Cerebellum (tissue), 4 donors: ENCODE measurements at places on chromosomes 12 and 14.
A peak's percentile ranks its signal among the peaks of the same experiment; 100 is the strongest.

GRCh38 chr12:10982244-10982643 lies 4.5 kb downstream of the TAS2R50 start:
- DNase-seq: no peak

DNA sequence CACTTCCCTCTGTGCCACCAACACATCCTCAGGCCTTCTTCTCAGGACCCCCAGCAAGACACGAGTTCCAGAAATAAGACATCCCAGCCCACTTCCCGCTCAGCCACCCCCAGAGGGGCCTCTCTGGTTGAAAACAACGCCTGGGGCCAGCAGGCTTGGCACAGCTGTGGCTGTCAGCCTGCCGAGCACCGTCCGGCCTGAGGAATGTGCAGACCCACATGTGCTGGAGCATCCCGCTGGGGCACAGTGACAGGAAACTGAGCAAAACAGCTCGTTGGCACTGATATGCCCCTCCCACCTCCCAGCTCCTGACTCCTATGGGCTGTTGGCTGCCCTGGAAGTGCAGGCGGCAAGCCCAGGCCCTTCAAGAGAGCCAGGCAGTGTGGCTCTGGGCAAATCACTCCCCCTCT lies 1.4 kb downstream of the SYNE3 start:
- DNase-seq: no peak

DNA sequence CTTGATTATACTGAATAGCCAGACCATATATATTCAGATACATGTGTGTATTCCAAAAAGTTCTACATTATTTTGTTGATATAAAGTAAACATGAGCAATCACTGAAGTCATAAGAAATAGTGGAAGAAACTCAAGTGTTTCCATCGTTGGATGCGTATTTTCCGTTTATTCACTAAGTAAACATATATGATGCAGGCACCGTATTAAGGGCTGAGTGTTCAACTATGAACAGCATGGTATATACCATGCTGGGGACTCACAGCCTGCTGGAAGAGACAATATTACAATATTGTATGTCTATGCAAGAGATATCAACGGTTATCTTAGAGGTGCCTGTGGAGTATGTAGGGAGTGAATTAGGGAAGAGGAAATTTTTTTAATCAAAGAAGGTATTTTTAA lies 1.2 kb downstream of the PYROXD1 start:
- DNase-seq: no peak

GRCh38 chr12:130253866-130254265 lies 83.8 kb upstream of the PIWIL1 start:
- DNase-seq: no peak

GRCh38 chr12:22164139-22164538 lies 118.1 kb downstream of the CMAS start:
- no peak for DNase-seq

DNA sequence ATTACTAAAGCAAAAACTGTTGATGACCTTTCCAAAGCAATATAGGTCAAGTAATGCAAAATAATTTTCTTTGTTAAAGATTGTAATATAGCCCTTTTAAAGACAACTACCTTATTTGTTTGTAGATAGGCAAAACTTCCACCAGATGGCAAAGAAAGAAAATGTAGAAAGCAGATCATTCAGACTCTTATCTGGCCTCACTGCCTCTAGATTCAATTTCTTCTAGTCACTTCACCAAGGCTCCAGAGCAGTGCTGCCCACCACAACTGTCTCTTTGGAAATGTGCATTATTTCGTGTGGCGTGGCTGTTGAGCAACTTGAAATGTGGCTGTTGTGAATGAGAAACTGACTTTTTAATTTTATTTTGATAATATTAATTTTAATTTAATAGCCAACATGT lies 127.1 kb downstream of the ITPR2 start:
- no peak for DNase-seq

- no peak for DNase-seq
Observed at GRCh38 chr14:58535044-58535443, 102.7 kb upstream of the DACT1 start.

- no peak for DNase-seq
Observed at GRCh38 chr14:98580131-98580678, 691.8 kb downstream of the BCL11B start.

- no peak for DNase-seq
Observed at GRCh38 chr12:96219700-96220206, 25.6 kb downstream of the ELK3 start.

GRCh38 chr14:32375663-32376062 lies 46.6 kb downstream of the AKAP6 start:
- no peak for DNase-seq

- no peak for DNase-seq
Observed at GRCh38 chr12:121618659-121619233, 7.6 kb upstream of the ORAI1 start.

GRCh38 chr12:10052193-10052913 lies 21.9 kb downstream of the CLEC9A start:
- no peak for DNase-seq

GRCh38 chr14:20530771-20531571 lies 25.6 kb downstream of the RNASE10 start:
- DNase-seq: peak; percentile 33

- no peak for DNase-seq
Observed at GRCh38 chr12:121250359-121250758, 40.4 kb downstream of the P2RX4 start.

GRCh38 chr12:53100466-53101151 lies 2.7 kb upstream of the SOAT2 start:
- DNase-seq: no peak

DNA sequence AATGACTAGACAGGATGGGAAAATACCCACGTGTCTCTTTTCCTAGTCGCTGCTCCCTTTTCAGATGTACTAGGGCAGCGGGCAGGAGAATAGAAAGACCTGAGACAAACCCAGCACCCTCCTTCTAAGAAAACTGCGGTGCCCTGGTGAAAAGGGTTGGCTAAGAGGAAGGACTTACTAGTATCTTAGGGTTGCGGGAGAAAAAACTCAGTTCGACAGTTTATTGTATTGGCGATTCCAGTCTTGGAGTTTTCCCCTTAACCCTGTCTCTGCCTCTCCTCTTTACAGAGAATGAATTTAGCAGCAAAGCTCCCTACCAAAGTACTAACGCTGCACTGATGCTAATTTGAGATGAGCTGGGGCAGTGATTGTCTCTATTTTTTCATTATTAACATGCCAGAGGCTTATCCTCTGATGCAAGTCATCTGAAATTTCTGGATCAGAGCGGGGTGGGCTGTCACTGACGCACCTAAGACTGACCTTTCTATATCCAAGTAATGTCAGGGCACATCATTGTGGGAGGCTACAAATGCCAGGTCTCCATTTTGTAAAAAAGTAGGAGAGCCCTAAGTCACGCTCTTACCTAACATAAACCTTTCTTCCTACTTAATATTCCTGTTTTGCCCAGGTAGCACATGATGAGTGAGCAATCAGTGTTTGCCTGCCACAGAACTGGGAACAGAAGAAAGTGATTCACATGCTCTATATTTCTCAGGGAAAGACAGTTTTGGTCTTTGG lies 916 bp upstream of the PAWR start:
- peak; percentile 23 for DNase-seq

- DNase-seq: no peak
Observed at GRCh38 chr12:59329462-59329861, 266.4 kb upstream of the SLC16A7 start.

DNA sequence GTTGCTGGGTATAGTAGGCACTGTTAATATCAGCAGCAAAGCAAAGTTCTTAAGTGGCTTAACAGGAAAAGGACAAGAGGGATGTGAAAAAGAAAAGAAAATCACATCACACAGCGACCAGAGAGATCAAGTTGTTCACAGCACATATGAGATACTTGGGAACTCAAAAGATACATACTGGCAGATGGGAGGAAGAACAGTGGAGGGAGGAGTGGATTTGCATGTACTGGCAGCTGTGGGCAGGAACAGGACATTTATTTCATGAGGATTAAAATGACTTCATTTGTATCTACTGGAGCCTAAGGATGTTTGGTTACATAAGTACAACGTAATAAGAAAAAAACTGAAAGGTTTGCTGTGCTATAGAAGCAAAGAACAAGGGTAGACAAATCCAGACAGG lies 136.5 kb upstream of the IFNG-AS1 start:
- DNase-seq: no peak

DNA sequence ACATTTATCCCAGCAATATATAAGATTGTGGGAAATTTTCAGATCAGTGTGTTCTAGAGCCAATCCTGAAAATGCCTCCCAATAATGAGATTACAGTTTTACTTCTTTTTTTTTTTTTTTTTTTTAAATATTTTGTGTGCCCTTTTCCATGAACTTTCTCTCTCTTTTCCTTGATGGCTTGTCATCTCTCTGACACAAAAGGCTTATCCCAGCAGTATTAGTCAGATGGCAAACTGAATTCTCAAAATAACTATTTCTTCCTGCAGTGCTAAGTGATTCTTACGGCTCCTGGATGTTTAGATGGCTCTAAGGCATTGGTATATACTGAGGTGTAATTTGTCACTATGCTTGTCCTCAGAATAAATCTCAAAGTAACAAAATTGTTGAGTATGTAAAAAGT lies 86.7 kb downstream of the LRP6 start:
- DNase-seq: no peak

DNA sequence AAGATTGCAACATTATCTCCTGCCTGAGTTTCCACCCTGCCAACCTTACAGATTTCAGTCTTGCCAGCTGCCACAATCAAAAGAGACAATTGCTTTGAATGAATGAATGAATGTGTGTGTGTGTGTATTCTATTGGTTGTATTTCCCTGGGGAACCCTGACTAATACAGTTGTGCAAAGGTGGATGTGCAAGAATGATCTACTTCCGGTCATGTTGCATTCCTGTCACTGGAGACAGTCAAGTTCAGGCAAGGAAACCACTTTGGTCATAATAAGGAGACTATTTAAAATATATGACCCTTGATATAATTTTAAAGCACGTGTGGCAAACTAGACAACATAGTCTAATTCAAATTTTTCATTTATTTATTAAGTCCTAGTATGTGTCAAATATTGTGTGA lies 13.1 kb downstream of the RERG start:
- DNase-seq: no peak

DNA sequence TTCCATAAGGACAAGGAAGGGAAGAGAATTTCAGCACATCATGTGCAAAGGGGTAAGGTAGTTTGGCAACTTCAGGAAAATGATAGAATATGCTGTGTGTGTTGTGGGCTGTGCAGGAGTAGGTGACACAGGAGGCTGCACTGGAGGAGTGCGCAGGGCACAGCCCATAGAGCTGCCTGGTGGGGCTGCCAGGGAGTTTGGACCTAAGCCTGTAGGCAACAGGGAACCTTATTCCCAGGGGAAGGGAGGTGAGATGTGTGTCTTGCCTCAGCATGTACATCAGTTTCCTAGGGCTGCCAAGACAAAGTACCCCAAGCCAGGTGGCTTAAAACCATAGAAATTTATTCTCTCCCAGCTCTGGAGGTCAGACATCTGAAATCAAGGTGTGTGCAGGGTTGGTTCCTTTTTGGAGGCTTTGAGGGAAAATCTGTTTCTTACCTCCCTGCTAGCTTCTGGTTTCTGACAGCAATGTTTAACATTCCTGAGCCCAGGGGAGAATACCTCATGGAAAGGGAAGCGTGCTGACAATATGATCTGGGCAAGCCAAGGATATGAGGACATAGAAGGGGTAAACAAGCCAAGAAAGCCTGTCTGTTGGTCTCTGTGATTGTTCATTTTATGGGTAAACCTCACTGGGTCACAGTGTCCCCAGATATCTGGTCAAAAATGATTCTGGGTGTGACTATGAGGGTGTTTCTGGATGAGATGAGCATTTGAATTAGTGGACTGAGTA lies 174.0 kb upstream of the NTF3 start:
- no peak for DNase-seq

- DNase-seq: no peak
Observed at GRCh38 chr12:112126000-112126438, 659 bp downstream of the TRAFD1 start.

GRCh38 chr12:50637870-50638481 lies 125.9 kb upstream of the ATF1 start:
- peak; percentile 61 for DNase-seq

DNA sequence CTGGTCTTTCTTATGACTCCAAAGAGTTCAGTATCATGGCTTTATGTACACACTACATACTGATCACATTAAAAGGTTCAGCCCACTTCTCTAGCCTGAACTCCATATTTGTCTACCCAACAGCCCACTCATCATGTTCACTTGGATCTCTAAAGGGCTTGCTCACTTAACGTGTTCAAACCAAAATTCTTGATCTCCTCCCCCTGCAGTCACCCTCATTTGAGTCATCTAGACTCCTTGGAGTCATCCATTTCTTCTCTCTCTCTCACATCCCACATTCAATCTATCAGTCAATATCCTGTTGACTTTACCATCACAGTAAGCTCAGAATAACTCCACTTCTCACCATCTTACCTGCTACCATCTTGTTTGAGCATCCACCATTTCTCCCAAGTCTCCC lies 148.4 kb upstream of the ARID2 start:
- no peak for DNase-seq

- DNase-seq: no peak
Observed at GRCh38 chr12:69908203-69908602, 83.2 kb downstream of the MYRFL start.

- DNase-seq: no peak
Observed at GRCh38 chr12:92191061-92191460, 45.4 kb upstream of the BTG1 start.

DNA sequence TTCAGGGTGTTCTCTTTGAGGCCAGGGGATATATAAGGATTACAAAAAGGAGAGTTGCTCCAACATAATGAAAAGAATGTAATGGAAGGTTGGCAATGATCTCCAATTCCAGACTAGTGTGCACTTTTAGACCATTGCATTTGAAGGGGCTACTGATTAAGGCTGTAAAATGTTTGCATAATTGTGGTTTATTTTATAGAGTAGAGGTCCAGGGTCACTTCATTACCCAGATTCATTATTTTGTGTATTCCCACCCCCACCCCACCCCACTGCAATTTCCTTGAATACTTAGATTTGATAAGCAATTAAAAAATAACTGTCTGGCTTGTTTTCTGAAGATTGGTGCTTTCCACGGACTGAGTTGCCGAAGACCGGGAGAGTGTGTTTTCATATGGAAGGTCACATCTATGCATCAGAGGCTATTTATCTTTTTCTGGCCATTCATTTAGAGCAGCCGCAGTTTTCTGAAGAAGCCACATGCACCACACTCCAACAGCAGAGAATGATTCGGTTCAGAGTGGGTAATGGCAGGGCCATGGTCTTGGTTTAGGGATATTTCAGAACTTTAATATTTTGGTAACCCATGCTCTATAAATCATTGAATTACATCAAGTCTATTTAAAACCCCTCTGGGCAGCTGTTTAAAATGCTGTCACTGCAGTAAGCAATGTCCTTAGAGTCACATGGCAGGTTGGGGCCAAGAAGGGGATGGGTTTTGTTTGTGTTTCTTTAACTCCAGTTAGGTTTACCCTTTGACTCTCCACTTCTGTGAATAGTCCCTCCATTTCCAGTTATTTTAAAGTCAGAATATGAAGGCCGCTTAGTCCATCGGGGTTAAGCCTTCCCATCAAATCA lies 94.6 kb downstream of the TMEM30B start:
- no peak for DNase-seq

GRCh38 chr12:68490476-68490875 lies 120.2 kb upstream of the RAP1B start:
- no peak for DNase-seq

- DNase-seq: peak; percentile 83
Observed at GRCh38 chr12:50070314-50071060, 13.1 kb downstream of the ASIC1 start.

- DNase-seq: no peak
Observed at GRCh38 chr14:103699901-103700752, 15.1 kb downstream of the XRCC3 start.

GRCh38 chr12:52277486-52278245 lies 3.2 kb downstream of the KRT86 start:
- no peak for DNase-seq

- DNase-seq: no peak
Observed at GRCh38 chr12:14540801-14541462, 26.8 kb downstream of the PLBD1 start.

GRCh38 chr12:14153803-14154202 lies 172.4 kb upstream of the GRIN2B start:
- no peak for DNase-seq
